Adrenal gland (tissue), 19 donors: ENCODE measurements at places on chromosomes 16 and 17. TPM values are rescaled to one million over a fixed set of nuclear protein-coding genes. Genes with fewer than 3 reads are reported as not detected.

DNA sequence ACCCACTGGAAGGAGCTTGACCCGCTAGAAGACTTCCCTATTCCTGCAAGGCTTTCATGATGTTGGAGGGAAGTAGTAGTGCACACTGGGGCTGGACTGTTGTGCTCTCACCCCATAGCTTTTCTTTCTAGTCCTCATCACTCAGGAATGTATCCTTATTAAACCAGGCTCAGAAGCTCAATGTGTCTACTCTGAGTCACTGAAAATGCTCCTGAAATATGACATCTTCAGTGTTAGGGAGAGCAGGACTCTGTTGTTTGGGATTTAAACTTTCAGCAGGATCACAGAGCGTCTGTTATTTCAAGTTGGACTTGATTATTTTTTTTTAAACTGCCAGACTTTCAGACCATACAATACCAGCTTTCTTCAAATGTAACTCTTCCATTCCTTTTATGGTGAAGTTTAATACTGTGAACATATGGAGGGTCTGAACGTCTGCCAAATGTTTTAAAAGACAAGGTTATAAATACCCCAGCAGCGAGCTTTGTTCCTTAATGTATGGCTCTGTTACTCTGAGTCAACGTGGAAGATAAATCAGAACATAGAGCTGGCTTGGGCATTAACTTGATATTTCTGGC, 257.5 kb downstream of the CDH11 start:
- no peak for DNase-seq
- no peaks in the 10 kb centered on the region for H3K36me3 ChIP-seq
- no peak overlapping the region for H3K27ac ChIP-seq
- H3K4me3 ChIP-seq: no peak overlapping the region
- H3K4me1 ChIP-seq: no peaks in the 10 kb centered on the region
- no peaks in the 10 kb centered on the region for H3K27me3 ChIP-seq

DNA sequence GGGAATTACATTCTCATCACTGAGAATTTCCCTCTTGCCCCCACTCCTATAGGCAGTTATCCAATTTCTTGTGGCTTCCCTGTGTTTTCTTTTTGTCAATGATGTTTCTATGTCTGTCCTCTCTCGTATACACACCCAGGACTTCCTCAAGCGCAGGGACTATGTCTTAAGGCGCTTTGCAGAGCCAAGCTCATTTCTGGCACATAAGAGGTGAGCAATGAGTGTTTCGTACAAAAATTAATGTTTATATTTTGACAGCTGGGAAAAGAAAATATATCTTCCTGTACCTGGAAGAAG, 947 bp downstream of the DDX42 start:
- no peaks in the 10 kb centered on the region for H3K36me3 ChIP-seq
- DNase-seq: no peak
- no peaks in the 10 kb centered on the region for H3K27me3 ChIP-seq
- H3K4me1 ChIP-seq: peaks cover 28% of the 10 kb centered on the region

GRCh38 chr17:68172461-68172954, 75.3 kb upstream of the AMZ2 start:
- no peaks in the 10 kb centered on the region for H3K4me1 ChIP-seq
- no peaks in the 10 kb centered on the region for H3K36me3 ChIP-seq
- no peaks in the 10 kb centered on the region for H3K27me3 ChIP-seq
- H3K4me3 ChIP-seq: peak overlapping the region; percentile 6
- peak; percentile 85 for DNase-seq
- H3K27ac ChIP-seq: no peak overlapping the region

DNA sequence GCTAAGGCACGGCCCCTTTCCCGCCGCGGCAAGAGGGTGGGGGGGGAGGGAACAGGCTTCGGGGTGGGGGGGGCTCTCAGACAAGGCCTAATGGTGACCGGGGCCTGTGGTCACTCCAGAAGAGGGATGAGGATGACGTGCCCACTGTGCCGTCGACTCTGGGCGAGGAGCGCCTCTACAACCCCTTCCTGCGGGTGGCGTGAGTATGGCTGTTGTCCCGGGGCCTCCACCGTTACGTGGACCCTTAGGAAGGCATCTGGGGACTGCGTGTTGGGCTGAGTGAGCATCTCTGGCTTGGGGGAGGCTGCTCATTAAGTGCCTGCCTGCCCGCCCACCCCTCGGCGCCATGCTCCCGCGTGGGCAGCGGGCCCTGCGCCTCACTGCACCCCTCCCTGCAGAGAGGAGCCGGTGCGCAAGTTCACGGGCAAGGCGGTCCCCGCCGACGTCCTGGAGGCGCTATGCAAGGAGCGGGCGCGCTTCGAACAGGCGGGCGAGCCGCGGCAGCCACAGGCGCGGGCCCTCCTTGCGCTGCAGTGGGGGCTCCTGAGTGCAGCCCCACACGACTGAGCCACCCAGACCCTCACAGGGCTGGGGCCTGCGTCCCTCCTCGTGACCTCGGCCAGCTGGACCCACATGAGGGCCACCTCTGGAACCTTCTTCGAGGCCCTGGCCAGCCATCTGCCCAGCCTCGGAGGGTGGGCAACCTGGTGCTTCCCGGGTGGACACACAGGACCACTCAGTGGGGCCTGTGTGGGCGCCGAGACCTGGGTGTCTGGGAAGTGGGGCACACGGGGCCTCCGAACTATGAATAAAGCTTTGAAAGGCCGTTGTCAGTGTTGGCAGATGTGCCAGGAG, 2.2 kb downstream of the HAGHL start:
- H3K27ac ChIP-seq: no peak overlapping the region
- peaks cover 16% of the 10 kb centered on the region for H3K4me1 ChIP-seq
- no peak overlapping the region for H3K4me3 ChIP-seq
- no peaks in the 10 kb centered on the region for H3K36me3 ChIP-seq

- H3K4me1 ChIP-seq: no peaks in the 10 kb centered on the region
- H3K36me3 ChIP-seq: no peaks in the 10 kb centered on the region
- H3K27me3 ChIP-seq: no peaks in the 10 kb centered on the region
- no peak overlapping the region for H3K27ac ChIP-seq
These were observed 117.1 kb upstream of the ZNF750 start for GRCh38 chr17:82956726-82957468.

- no peaks in the 10 kb centered on the region for H3K36me3 ChIP-seq
- H3K4me1 ChIP-seq: no peaks in the 10 kb centered on the region
- H3K4me3 ChIP-seq: no peak overlapping the region
- no peaks in the 10 kb centered on the region for H3K27me3 ChIP-seq
These were observed 67.1 kb downstream of the RMI2 start for GRCh38 chr16:11412175-11412904.

GRCh38 chr17:82134101-82134500, 36.1 kb upstream of the FASN start:
- DNase-seq: peak; percentile 28
- H3K4me1 ChIP-seq: peaks cover 4% of the 10 kb centered on the region
- peak overlapping the region; percentile 53 for H3K27ac ChIP-seq
- H3K36me3 ChIP-seq: no peaks in the 10 kb centered on the region

GRCh38 chr16:522320-523096, 5.0 kb upstream of the CAPN15 start:
- no peak overlapping the region for H3K27ac ChIP-seq
- no peak overlapping the region for H3K4me3 ChIP-seq
- peak; percentile 74 for DNase-seq
- no peaks in the 10 kb centered on the region for H3K27me3 ChIP-seq
- peaks cover 8% of the 10 kb centered on the region for H3K36me3 ChIP-seq

GRCh38 chr17:57915985-57916757, 39.0 kb downstream of the CUEDC1 start:
- no peaks in the 10 kb centered on the region for H3K27me3 ChIP-seq
- no peak for DNase-seq
- H3K36me3 ChIP-seq: no peaks in the 10 kb centered on the region
- peaks cover 29% of the 10 kb centered on the region for H3K4me1 ChIP-seq
- no peak overlapping the region for H3K27ac ChIP-seq

- no peak for DNase-seq
- no peaks in the 10 kb centered on the region for H3K4me1 ChIP-seq
- H3K36me3 ChIP-seq: no peaks in the 10 kb centered on the region
- no peaks in the 10 kb centered on the region for H3K27me3 ChIP-seq
These were observed 94.3 kb downstream of the C17orf67 start for GRCh38 chr17:56739376-56739775.

DNA sequence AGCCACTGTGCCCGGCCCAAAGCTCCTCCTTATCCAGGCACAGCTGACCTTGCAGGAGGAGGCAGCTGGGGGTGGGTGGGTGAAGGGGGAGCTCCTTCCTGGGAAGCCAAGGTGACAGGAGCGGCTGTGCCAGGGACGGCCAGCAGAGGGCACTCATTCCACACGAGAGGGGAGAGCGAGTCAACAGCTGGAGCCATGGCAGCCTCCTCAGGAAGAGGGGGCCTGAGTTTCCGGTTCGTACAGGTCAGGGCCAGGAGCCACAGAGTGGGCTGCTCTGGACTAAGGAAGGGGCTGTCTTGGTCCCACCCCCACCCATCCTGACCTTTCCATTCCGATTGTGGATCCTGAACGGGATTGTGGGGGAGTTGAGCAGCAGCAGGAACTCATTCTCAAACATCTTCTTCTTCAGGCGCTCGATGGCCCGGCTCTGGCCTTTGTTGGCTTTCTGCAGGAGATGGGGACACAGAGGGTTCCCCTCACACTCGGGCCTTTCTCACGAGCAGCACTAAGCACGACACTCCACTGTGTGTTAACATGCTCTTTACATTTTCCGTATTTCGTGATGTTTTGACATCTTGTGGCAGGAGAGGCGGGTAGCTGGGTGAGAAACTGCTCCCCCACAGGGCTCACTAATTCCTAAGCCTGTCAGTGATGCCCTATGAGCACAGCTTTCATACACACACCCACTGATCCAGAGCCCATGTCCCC, 61.6 kb downstream of the TIMM22 start:
- H3K27me3 ChIP-seq: no peaks in the 10 kb centered on the region
- peak; percentile 63 for DNase-seq
- no peak overlapping the region for H3K4me3 ChIP-seq
- H3K36me3 ChIP-seq: peaks cover 55% of the 10 kb centered on the region

DNA sequence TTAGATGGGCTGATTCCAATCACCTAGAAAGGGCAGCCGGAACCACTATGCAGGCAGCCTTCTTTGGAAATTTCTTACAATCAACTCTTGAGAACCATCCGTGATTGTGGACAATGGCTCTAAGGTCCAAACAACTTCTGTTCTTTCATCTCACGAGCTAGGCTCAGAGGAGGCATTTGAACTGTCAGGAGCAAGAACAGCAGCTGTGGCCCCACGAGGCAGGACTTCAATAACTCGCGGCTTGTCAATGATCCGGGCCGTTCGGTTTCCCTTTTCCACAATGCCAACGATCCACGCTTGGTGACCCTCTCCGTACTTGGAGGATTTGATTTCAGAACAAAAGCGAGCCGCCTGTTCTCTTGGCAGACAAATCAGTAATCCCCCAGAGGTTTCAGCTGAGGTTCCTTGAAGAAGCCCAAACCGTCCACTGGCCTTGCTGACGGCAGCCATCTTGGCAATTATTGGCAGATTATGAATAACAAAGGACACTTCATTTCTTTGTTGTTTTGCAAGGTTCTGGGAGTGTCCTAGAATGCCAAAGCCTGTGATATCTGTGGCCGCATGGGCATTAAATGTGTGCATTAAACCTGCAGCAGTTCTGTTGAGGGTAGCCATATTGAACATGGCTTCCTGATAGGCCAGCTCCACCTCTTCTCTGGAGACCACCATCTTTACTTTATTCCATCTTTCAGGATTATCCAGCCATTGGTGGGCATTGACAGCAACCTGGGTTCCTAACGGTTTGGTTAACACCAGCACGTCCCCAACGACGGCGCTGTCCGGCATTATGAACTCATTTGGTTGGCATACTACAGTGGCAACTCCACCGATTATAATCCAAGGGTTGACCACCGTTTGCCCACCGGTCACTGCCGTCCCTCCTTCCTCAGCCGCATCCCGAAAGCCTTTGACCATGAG, 1.2 kb downstream of the SEPHS2 start:
- peaks cover 11% of the 10 kb centered on the region for H3K4me1 ChIP-seq
- no peak for DNase-seq
- H3K27ac ChIP-seq: peak overlapping the region; percentile 96
- H3K36me3 ChIP-seq: no peaks in the 10 kb centered on the region

- DNase-seq: no peak
- peaks cover 5% of the 10 kb centered on the region for H3K4me1 ChIP-seq
- H3K27me3 ChIP-seq: peaks cover 7% of the 10 kb centered on the region
- no peak overlapping the region for H3K4me3 ChIP-seq
- no peak overlapping the region for H3K27ac ChIP-seq
These were observed 23.6 kb downstream of the ADAM11 start for GRCh38 chr17:44782326-44782850.

Gene METRNL
- total RNA-seq: 42.8 TPM

Gene TP53TG3B
- total RNA-seq: not detected

Gene ENGASE
- total RNA-seq: 25.7 TPM

Gene CCL5
- 4.0 TPM for total RNA-seq

Gene SDK2
- total RNA-seq: 0.84 TPM

Gene PRSS21
- 0.88 TPM for total RNA-seq

Gene C16orf54
- 1.0 TPM for total RNA-seq

Gene SLC2A4
- total RNA-seq: 7.8 TPM

Gene USP43
- 0.55 TPM for total RNA-seq
